ENCODE measurements at places on chromosomes 2 and 18.
A peak's percentile ranks its signal among the peaks of the same experiment; 100 is the strongest.

GRCh38 chr18:23738151-23738550 lies 48.9 kb downstream of the LAMA3 start:
- H3K4me3 ChIP-seq, result no peak overlapping the region
- H3K27me3 ChIP-seq, result no peaks in the 10 kb centered on the region
- H3K27ac ChIP-seq, result no peak overlapping the region
- no peak for DNase-seq

DNA sequence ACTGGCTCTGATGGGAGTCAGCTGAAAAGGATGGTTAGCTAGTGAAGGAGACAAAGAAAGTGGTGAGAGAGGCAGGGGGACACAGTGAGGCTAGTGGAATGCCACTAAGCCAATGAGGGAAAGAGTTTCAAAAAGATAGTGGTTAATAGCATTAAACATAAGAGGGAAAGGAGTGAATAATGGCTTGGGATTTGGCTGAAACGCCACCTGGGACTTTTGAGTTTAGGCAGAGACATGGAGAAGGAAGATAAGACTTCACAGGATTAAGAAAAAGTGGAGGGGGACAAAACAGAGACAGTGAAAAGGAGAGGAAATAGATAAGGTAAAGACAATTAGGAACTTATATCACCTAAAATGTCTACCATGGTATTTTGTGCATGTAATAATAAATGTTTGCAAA lies 6.9 kb downstream of the CD28 start:
- peaks cover 16% of the 10 kb centered on the region for H3K4me1 ChIP-seq
- H3K27ac ChIP-seq, result no peak overlapping the region
- H3K4me3 ChIP-seq, result no peak overlapping the region
- H3K27me3 ChIP-seq, result peaks cover 21% of the 10 kb centered on the region
- H3K36me3 ChIP-seq, result no peaks in the 10 kb centered on the region

GRCh38 chr2:157181234-157181633 lies 76.3 kb upstream of the GALNT5 start:
- no peaks in the 10 kb centered on the region for H3K27me3 ChIP-seq
- H3K27ac ChIP-seq, result no peak overlapping the region
- no peak overlapping the region for H3K4me3 ChIP-seq
- DNase-seq, result no peak
- no peaks in the 10 kb centered on the region for H3K4me1 ChIP-seq

DNA sequence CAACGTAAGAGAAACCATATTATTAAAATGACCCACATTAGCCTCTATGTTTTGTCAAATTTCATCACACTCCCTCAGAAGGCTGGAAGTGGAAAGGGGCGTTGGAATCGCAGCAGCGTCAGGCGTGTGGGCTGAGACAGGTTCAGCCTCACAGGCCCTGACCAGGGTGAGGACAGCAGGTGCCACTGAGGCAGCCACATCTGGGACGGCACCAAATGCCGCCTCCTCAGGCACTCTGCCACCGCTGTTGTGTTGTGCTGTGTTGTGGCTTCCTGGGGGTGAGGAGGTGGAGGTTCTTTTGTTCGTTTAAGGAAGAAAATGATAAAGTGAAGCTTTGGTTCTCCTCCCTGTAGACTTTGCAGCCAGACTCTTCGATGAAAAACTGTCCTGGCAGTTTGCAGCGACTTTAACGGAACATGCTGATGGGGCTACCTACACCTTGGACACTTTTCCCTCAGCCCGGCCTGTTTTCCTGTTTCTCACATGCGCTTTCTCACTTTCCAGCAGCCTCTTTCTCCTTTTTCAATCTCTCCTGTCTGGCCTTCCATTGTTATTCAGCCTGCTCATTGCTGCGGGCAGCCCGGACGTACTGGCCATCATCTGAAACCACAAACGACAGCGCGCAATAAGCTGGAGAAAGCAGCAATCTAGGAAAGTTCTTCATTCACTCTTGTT lies 44.9 kb upstream of the SALL3 start:
- H3K4me3 ChIP-seq, result no peak overlapping the region
- no peaks in the 10 kb centered on the region for H3K27me3 ChIP-seq
- no peaks in the 10 kb centered on the region for H3K4me1 ChIP-seq
- H3K27ac ChIP-seq, result no peak overlapping the region

- H3K27me3 ChIP-seq, result no peaks in the 10 kb centered on the region
- DNase-seq, result no peak
- no peak overlapping the region for H3K27ac ChIP-seq
- H3K36me3 ChIP-seq, result no peaks in the 10 kb centered on the region
- H3K4me3 ChIP-seq, result no peak overlapping the region
These were observed 11.2 kb upstream of the SERPINB7 start for GRCh38 chr18:63763831-63764600.

GRCh38 chr2:210429403-210430137 lies 47.0 kb downstream of the LANCL1 start:
- no peak overlapping the region for H3K27ac ChIP-seq
- no peak for DNase-seq
- no peaks in the 10 kb centered on the region for H3K4me1 ChIP-seq
- H3K36me3 ChIP-seq, result peaks cover 64% of the 10 kb centered on the region
- H3K27me3 ChIP-seq, result no peaks in the 10 kb centered on the region

- H3K4me3 ChIP-seq, result no peak overlapping the region
- H3K36me3 ChIP-seq, result no peaks in the 10 kb centered on the region
- DNase-seq, result no peak
- H3K27me3 ChIP-seq, result no peaks in the 10 kb centered on the region
- H3K4me1 ChIP-seq, result peaks cover 2% of the 10 kb centered on the region
These were observed 29.5 kb downstream of the RAB31 start for GRCh38 chr18:9737472-9738121.

- H3K27me3 ChIP-seq, result no peaks in the 10 kb centered on the region
- no peak overlapping the region for H3K27ac ChIP-seq
- DNase-seq, result no peak
- H3K4me1 ChIP-seq, result peaks cover 4% of the 10 kb centered on the region
These were observed 172.6 kb upstream of the STON1 start for GRCh38 chr2:48357351-48357750.

DNA sequence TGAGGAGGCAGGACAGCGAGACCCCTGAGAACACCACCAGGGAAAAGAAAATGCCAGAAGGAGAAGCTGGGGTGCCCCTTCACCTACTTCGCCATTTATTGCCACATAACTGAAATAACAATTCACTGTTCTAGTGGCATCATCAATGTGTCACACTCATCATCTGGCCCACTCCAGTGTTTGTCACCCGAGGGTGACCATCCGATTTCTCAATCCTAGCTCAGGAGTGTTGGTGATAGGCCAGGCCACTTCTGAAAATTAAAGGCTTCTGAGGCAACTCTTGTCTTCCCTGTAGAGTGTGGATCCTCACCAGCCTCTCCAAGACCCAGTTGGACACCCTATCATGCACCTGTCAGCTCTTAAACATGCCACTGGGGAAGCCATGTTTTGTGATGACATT lies 62.9 kb upstream of the BZW1 start:
- peaks cover 6% of the 10 kb centered on the region for H3K4me1 ChIP-seq
- H3K36me3 ChIP-seq, result no peaks in the 10 kb centered on the region
- H3K27me3 ChIP-seq, result no peaks in the 10 kb centered on the region
- H3K27ac ChIP-seq, result no peak overlapping the region
- H3K4me3 ChIP-seq, result no peak overlapping the region

DNA sequence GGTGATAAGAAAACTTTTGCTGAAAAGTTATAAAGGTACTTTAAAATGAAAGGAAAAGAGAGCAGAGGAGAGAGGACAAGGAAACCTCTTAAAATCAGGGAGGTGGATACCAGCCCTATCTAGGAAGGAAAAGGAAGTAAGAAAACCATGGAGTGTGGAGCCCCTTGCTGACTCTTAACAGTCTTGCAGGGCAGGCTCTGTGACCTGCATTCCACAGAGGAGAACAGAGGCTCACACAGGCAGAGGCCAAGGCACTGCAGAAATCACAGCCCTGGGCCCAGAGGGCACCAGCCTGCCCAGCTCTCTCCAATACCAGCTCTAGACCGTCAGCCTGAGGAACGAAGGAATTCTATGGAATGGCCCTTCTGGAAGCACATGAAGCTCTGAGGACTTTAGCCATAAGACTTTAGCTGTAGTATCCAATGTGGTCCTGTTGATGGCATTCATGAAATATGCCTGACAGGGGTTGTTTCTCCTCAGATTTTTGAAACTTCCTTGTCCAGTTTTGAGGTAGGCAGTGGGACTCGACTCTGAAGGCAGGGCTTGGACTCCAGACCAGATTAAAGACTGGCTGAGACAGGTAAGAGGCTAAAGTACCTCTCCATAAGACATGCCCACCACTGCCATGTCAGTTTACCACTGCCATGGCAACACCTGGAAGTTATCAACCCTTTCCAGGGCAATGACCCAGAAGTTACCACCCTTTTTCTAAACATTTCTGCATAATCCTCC lies 216.3 kb downstream of the ANAPC1 start:
- peaks cover 9% of the 10 kb centered on the region for H3K4me1 ChIP-seq
- peak; percentile 51 for DNase-seq
- H3K36me3 ChIP-seq, result no peaks in the 10 kb centered on the region
- no peak overlapping the region for H3K4me3 ChIP-seq

DNA sequence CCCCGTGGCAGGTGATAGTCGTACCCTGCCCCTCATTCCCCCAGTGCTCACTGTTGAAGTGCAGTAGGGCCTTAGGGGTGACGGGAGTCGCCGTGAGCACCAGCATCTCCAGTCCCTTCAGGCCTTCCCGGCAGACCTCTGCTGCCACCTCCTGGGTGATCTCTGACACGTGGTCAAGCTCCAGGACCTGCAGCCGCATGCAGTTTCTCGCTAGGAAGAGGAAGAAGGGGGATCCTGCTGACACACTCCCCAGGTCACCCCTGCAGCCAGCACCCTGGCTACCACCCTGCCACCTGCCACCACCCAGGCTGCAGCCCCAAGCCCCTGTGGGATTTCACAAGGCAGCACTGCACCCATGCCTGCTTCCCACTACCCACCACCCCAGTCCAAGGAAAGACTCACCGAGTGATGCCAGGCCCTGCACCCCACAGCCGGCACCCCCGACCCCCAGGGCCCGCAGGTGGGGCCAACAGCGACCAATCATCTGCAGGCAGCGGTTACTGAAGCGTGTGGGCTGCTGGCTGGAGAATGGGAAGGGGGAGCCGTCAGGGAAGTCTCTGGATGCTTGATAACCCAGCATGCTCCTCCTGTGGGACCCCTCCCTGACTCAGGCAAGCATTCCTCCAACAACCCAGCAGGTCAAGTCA lies 23.8 kb downstream of the FBXO41 start:
- H3K27ac ChIP-seq, result no peak overlapping the region
- H3K27me3 ChIP-seq, result no peaks in the 10 kb centered on the region
- H3K4me1 ChIP-seq, result no peaks in the 10 kb centered on the region
- H3K36me3 ChIP-seq, result no peaks in the 10 kb centered on the region
- no peak overlapping the region for H3K4me3 ChIP-seq

- H3K27ac ChIP-seq, result no peak overlapping the region
- no peaks in the 10 kb centered on the region for H3K36me3 ChIP-seq
- no peak overlapping the region for H3K4me3 ChIP-seq
- H3K27me3 ChIP-seq, result no peaks in the 10 kb centered on the region
- H3K4me1 ChIP-seq, result no peaks in the 10 kb centered on the region
These were observed 80.3 kb upstream of the GYPC start for GRCh38 chr2:126575631-126576030.
